GM23248 (cell line): ENCODE measurements at places on chromosomes 2 and 18. TPM values are rescaled to one million over a fixed set of nuclear protein-coding genes. Genes with fewer than 3 reads are reported as not detected.

PROKR1 gene
- 0.11 TPM in 1 of 2 replicates, not detected in the other for total RNA-seq

ZNF892 gene
- 1.9 and 3.0 TPM in 2 replicates for total RNA-seq

GLI2 gene
- 5.1 and 8.3 TPM in 2 replicates for total RNA-seq

RAX gene
- total RNA-seq: not detected in 2 replicates

PAX8 gene
- 2.1 and 5.8 TPM in 2 replicates for total RNA-seq

DNA sequence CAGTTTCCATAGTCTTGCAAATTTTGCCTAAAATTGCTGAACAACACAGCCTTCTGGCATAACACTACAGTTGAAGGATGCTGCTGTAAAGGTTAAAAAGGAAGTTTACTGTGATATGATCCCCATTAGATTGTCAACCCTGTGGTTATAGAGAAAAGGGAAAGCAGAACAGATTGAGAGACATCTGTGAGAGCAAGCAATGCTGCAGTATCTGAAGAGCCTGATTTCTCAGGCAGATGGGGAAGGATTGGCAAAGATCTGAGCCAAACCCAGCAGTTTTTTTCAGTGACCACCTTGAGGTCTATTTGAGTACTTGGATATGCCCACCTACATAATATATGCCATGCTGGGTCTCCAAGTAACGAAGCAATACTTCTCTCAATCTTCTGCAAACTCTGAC lies 8.5 kb upstream of the ST8SIA3 start:
- no peak overlapping the region for H3K4me3 ChIP-seq
- H3K4me1 ChIP-seq: no peaks in the 10 kb centered on the region
- H3K27ac ChIP-seq: no peak overlapping the region
- no peaks in the 10 kb centered on the region for H3K36me3 ChIP-seq
- H3K27me3 ChIP-seq: no peaks in the 10 kb centered on the region

DNA sequence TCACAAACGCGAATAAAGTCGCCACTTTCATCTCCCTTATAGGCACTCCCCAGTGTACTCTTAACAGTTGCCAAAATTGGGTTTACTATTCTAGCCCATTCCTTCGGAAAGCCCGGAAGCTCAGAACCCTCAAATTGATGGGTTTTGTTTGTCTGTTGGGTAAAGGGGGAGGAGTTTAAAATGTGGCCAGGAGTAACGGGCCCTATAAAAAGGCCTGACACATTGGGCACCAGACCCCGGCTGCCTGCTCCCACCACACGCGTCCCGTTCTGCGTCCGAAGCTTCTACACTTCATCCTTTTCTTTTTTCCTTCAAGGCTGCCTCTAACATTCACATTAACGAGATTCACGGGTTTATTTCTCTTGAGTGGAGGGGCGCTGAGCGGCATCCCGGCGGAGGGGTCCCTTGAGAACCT lies 837 bp downstream of the NHEJ1 start:
- no peaks in the 10 kb centered on the region for H3K36me3 ChIP-seq
- H3K27me3 ChIP-seq: no peaks in the 10 kb centered on the region
- DNase-seq: no peak
- peaks cover 14% of the 10 kb centered on the region for H3K4me1 ChIP-seq
- H3K4me3 ChIP-seq: peak overlapping the region; percentile 72

- no peak overlapping the region for H3K27ac ChIP-seq
- no peaks in the 10 kb centered on the region for H3K36me3 ChIP-seq
- H3K27me3 ChIP-seq: peaks cover 4% of the 10 kb centered on the region; the same call in 1 of the 2 replicates
- DNase-seq: no peak
Observed at GRCh38 chr2:80050246-80050645, 254.3 kb downstream of the LRRTM1 start.

- H3K36me3 ChIP-seq: no peaks in the 10 kb centered on the region
- peaks cover 89% of the 10 kb centered on the region for H3K27me3 ChIP-seq
- H3K27ac ChIP-seq: no peak within 1 kb of the TSS
- H3K4me3 ChIP-seq: peak within 1 kb of the TSS; percentile 42
- H3K4me1 ChIP-seq: no peaks in the 10 kb centered on the region
Observed at GRCh38 chr2:70767699-70768589, at the start of gene ADD2. Gene ADD2, minus strand, starts transcription at chr2:70768200. Its CDS starts 61,792 bp downstream, at chr2:70706408.

GRCh38 chr2:16218625-16219024 lies 278.3 kb downstream of the MYCN start:
- H3K27me3 ChIP-seq: no peaks in the 10 kb centered on the region
- H3K4me1 ChIP-seq: no peaks in the 10 kb centered on the region
- H3K4me3 ChIP-seq: no peak overlapping the region
- H3K27ac ChIP-seq: no peak overlapping the region
- no peak for DNase-seq

DNA sequence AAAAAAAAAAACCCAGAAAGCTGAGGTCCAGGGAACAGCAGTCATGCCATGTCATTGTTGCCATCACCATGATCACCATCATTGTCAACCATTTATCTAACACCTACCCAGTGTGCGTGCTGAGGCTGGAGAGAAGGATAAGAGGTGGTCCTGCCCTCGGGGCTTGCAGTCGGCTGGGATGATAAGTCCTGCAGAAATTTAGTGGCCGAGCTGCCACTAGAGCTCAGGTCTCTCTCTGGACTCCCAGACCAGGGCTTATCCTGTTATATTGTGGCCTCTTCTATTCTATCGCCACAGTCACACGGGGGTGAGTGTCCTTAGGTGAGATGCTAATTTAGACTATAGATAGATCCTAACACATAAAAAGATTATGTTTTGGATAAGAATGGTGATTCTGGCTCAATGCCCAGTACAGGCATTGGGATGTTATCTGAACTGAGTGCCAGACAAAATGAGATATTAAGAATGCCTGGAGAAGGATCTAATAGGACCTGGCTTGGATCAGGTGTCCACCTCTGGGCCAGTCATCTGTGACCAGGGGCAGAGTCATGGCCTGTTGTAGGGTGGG lies 43.2 kb upstream of the YWHAQ start:
- H3K4me1 ChIP-seq: peaks cover 24% of the 10 kb centered on the region
- no peaks in the 10 kb centered on the region for H3K27me3 ChIP-seq
- H3K4me3 ChIP-seq: no peak overlapping the region
- H3K27ac ChIP-seq: no peak overlapping the region
- H3K36me3 ChIP-seq: no peaks in the 10 kb centered on the region

GRCh38 chr2:9212661-9213411 lies 6.2 kb downstream of the ASAP2 start:
- peak; percentile 44 for DNase-seq
- no peaks in the 10 kb centered on the region for H3K27me3 ChIP-seq
- peak overlapping the region; percentile 67 for H3K27ac ChIP-seq
- no peaks in the 10 kb centered on the region for H3K36me3 ChIP-seq

- H3K4me3 ChIP-seq: no peak overlapping the region
- H3K27me3 ChIP-seq: peaks cover 14% of the 10 kb centered on the region; the same call in 1 of the 2 replicates
- H3K36me3 ChIP-seq: no peaks in the 10 kb centered on the region
- no peaks in the 10 kb centered on the region for H3K4me1 ChIP-seq
- no peak for DNase-seq
Observed at GRCh38 chr2:236209535-236209934, 41.3 kb upstream of the GBX2 start.

DNA sequence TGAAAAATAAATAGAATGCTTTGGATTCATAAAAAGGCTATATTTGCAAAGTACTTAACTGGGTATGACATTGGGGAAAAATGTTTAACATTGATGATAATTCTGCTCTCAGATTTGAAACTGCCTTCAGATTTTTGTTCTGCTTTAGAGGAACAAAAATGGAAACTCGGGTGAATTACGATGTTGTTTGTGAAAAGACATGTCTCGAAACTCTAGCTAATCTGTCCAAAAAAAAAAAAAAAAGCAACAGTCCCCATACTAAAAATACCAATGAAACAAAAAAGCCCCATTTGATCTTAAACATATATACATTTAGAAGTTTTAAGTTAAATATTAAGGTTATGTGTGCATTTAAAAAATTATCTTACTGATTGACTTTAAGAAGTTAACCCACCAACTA lies 3.0 kb downstream of the ZDBF2 start:
- DNase-seq: no peak
- H3K4me1 ChIP-seq: no peaks in the 10 kb centered on the region

GRCh38 chr2:43837033-43837432 lies 1.6 kb downstream of the ABCG5 start:
- H3K27ac ChIP-seq: no peak overlapping the region
- DNase-seq: no peak
- H3K4me3 ChIP-seq: no peak overlapping the region

DNA sequence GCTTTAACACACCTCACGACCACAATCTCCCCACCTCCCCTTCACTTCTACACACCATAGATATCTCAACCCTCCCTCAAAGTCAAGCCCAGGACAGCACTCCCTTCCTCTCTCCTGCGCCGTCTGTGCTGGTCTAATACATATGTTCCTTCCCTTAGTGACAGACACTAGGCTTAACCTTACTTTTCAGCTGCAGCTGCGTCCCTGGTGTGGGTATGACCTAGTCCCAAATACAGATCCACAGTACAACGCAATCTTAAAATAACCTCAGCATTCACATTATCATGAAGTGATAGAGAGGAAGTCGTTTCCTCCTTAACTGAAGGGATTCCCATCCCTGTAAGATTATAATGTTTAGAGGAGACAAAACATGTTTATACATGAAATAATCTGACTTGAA lies 192.7 kb upstream of the TANK start:
- H3K36me3 ChIP-seq: no peaks in the 10 kb centered on the region
- no peak overlapping the region for H3K27ac ChIP-seq
- H3K4me1 ChIP-seq: peaks cover 28% of the 10 kb centered on the region
- no peaks in the 10 kb centered on the region for H3K27me3 ChIP-seq
- DNase-seq: no peak

- H3K4me1 ChIP-seq: peaks cover 27% of the 10 kb centered on the region
- H3K27me3 ChIP-seq: no peaks in the 10 kb centered on the region
- no peaks in the 10 kb centered on the region for H3K36me3 ChIP-seq
- no peak for DNase-seq
- H3K27ac ChIP-seq: peak overlapping the region; percentile 81
Observed at GRCh38 chr2:9702604-9703084, 71.8 kb upstream of the YWHAQ start.

GRCh38 chr2:140154271-140154670 lies 1374.1 kb upstream of the NXPH2 start:
- DNase-seq: no peak
- H3K27me3 ChIP-seq: no peaks in the 10 kb centered on the region
- H3K36me3 ChIP-seq: no peaks in the 10 kb centered on the region
- no peak overlapping the region for H3K27ac ChIP-seq
- no peaks in the 10 kb centered on the region for H3K4me1 ChIP-seq

GRCh38 chr2:88350331-88351248 lies 101.9 kb downstream of the FOXI3 start:
- peak; percentile 49 for DNase-seq
- no peaks in the 10 kb centered on the region for H3K36me3 ChIP-seq
- peaks cover 18% of the 10 kb centered on the region for H3K27me3 ChIP-seq
- H3K4me1 ChIP-seq: no peaks in the 10 kb centered on the region
- H3K4me3 ChIP-seq: no peak overlapping the region
- H3K27ac ChIP-seq: no peak overlapping the region

DNA sequence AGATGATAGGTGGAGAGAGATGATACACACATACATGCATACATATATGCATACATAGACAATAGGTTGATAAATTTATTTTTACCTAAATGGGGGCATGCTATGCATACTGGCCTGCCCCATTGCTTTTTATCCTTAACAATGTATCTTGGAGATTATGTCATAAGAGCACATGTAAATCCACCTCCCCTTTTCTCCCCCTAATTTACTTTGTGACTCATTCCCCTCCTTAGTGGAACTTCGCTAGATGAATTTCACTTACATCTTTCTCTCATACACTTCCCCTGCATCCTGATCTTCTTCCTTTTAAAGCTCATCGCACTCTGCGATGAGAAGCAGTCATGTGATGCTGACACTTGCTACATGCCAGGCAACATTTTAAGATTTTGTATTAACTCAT lies 223.6 kb downstream of the C1D start:
- H3K36me3 ChIP-seq: no peaks in the 10 kb centered on the region
- H3K4me1 ChIP-seq: no peaks in the 10 kb centered on the region
- no peak overlapping the region for H3K27ac ChIP-seq
- no peak overlapping the region for H3K4me3 ChIP-seq
- peak; percentile 10 for DNase-seq
- H3K27me3 ChIP-seq: no peaks in the 10 kb centered on the region

DNA sequence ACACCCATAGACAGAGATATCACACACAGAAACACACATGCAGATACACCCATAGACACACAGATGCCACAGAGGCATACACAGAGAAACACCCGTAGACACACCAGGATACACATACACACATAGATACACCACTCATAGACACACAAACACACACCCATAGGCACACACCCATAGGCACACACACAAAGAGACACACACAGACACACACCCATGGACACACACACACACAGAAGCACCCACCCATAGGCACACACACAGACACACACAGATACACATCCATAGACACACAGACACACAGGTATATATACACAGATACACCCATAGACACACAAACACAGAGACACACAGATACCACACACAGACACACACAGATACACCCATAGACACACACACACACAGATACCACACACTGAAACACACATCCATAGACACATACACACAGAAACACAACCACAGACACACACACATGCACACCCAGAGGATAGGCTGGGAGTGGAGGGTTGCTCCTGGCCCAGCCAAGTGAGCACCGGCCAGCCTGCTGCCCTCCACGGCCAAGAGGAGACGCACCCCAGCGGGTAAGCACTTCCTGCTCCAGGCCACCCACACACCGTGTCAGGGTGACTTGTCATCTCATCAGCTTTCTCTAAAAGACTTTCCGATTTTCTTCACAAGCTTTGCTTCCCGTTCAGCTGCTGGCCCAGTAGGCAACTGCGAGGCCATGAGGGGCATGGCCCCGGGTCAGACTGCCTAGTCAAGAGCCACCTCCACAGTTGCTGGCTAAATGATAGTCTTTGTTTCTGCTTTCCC lies 14.1 kb upstream of the CNNM3 start:
- no peaks in the 10 kb centered on the region for H3K36me3 ChIP-seq
- H3K4me1 ChIP-seq: no peaks in the 10 kb centered on the region
- no peak for DNase-seq

GRCh38 chr18:79186649-79187048 lies 117.5 kb downstream of the ATP9B start:
- H3K4me1 ChIP-seq: no peaks in the 10 kb centered on the region
- H3K4me3 ChIP-seq: no peak overlapping the region
- H3K27ac ChIP-seq: no peak overlapping the region
- no peaks in the 10 kb centered on the region for H3K36me3 ChIP-seq

- H3K36me3 ChIP-seq: no peaks in the 10 kb centered on the region
- H3K4me3 ChIP-seq: no peak overlapping the region
- no peaks in the 10 kb centered on the region for H3K27me3 ChIP-seq
- no peak overlapping the region for H3K27ac ChIP-seq
- no peaks in the 10 kb centered on the region for H3K4me1 ChIP-seq
Observed at GRCh38 chr2:6290217-6291015, 575.3 kb downstream of the CMPK2 start.
